ENCODE measurements at places on chromosomes 5 and 9.

DNA sequence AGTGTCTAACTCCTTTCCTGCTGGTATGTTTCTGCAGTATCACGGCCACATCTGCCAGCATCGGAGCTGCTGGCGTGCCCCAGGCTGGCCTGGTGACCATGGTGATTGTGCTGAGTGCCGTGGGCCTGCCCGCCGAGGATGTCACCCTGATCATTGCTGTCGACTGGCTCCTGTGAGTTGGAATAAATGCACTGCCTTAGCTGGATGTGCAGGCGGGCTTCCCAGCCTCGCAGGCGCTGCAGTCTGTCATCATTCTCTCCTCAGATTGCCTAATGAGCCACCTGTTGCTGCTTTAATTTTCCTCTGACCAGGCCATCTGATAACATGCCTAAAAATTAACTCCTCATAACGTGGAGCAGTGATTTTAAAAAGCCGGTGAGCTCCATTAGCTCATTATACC, 79.1 kb upstream of the PLPP6 start:
- no peak for DNase-seq

DNA sequence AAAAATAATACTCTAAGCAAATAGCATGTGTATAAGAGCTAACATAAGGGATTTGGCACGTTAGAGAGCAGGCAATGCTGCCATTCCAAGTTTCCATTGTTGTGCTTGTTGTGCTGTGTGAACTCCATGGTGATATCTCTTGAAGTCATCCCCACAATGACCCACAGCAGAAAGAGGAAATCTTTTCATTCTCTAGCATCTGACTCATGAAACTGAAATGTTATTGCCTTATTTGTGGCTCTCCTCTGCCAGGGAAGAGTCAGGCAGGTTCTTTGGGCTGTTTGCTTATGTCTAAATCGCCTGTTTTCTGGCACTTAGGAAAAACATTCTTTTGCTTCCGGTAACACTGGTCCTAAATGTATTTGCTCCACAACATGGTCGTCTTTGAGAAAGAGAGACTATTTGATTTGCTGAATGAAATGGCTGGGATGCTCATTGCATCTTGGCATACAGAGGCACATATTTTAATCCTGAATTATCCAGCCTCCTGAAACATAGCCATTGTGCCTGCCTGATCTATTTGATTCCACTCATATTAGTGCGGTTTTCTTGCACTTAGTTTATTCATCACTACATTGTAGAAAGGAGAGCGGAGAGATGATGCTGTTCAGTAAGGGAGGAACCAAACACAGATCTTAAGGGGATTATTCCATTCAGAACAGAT, 188.8 kb downstream of the CSNK1G3 start:
- DNase-seq = no peak

DNA sequence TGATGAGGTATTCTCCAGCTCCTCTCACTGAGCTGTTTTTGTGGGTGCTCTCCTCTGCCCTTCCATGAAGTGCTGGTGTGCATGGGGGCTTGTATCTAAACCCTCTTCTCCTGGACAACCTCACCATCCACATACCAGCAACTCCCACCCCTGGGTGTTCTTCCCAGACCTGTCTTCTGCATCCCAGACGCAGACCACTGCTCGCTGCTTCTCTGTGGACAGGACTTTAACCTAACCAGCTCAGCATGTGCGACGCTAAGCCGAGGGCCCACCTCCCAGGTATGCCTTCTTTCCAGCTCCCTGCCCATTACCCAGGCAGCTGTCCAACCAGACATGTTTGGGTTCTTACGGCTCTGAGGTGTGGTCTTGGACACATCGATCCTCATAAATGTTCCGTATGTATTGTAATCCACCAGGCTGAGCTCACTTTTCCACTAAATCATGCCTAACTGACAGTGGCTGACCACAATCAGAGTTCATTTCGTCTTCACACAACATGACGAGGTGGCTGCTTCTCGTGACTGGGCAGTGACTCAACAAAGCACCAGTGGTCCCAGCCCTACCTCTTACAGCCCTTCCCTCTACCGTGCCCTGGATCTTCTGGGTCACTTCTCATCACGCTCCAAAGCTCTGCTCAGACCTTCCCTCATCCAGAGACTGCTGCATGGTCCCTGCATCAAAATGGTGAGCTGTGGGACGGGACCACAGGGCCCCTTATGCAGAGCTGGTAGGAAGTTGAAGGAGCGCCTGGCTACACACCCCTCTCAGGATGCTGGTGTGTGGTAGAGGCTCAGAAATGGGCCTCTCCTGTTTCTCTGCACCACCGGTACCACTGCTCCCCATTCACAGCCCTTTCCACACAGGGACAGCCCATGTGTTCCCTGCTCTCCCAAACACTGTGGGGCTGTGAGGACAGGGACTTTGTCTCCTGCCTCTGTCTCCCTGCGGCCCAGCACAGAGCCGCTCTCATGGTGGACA, 9.6 kb upstream of the PTGES2 start:
- no peak for DNase-seq

- DNase-seq = no peak
Observed at GRCh38 chr5:87113861-87114260, 153.8 kb upstream of the RASA1 start.

GRCh38 chr9:110837401-110838005, 168.9 kb downstream of the MUSK start:
- no peak for DNase-seq

GRCh38 chr5:61342071-61342501, 10.0 kb downstream of the ZSWIM6 start:
- DNase-seq = no peak

All from stimulated activated CD4-positive, alpha-beta T cell treated with anti-CD3 and anti-CD28 coated beads, TNF-alpha, amount 100 ng/mL, for 4 hours (primary cell).